ENCODE measurements at places on chromosomes 16 and 17.
A peak's percentile ranks its signal among the peaks of the same experiment; 100 is the strongest.

GRCh38 chr17:57084361-57084801 is 665 bp upstream of the AKAP1 start:
- DNase-seq = no peak

DNA sequence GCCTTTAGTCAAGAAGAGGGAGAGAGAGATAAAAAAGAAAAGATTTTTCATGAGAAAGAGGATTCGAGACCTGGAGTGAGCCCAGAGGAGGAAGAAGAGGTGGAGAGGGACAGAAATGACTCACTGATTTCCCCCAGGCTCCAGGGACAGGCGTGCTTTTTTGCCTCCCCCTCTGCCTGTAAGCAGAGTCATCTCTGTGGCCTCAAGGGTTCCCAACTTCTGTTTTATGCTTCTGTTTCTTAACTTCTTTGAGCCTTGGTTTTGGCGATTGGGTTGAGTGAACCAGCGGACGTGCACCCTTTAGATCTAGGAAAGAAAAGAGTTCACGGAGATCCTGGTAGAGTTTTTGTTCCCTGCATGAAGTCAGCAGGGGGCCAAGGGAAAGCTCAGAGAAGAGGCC is 147.9 kb upstream of the NOL11 start:
- DNase-seq = no peak

GRCh38 chr16:57110937-57111336 is 18.6 kb downstream of the CPNE2 start:
- no peak for DNase-seq

DNA sequence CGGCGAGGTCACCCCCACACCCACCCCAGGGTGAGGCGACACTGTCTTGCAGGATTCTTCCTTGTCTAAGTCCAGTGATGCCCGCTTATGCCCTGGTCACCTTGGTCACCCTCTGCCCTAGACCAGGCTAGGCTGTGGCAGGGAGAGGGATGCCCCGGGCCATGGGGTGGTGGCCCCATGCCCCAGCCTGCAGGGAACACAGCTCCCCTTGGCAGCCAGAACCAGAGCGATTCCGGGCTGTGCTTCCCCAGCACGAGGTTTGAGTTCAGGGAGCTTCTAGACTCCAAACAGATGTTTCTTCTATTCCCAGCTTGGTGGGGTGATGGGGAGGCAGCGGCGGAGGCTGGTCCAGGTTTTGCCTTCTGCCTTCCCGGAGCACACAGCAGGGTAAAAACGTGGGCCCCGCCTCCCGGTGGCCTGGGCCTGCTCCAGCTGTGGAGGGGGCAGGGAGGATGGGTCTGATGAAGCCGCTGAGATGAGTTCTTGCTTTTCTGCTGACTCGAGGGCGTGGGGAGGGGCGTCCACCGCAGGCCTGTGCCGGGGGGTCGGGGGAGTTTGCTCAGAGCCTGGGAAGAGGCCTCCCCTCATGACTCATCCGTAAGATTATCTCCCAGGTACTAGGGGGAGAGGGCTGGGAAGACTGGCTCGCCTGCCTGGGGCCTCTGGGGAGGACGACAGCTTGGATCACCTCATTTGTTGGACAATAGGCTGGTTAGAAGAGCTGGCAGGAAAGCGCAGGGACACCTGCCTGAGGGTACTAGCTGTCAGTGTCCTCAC is 15.4 kb downstream of the SMTNL2 start:
- no peak for DNase-seq

GRCh38 chr17:58120195-58120822 is 27.9 kb upstream of the OR4D1 start:
- no peak for DNase-seq

DNA sequence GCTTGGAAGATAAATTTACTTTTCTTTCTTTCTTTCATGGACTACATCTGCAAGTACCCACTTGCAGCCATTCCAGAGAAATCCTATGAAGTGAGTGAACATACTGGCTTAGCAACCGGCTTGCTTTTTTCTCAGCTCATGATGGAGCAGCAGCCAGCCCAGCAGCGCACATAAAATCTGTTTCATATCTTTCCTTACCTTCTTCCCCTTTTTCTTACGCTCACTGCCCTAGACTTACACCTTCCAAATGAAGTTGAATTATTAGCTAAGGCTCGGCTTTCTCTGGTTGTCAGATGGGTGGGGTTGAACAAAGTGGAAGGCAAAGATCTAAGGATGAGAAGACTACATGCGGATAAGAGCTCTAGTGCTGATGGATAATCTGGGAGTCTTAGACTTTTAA is 13.9 kb upstream of the ABCA8 start:
- no peak for DNase-seq

DNA sequence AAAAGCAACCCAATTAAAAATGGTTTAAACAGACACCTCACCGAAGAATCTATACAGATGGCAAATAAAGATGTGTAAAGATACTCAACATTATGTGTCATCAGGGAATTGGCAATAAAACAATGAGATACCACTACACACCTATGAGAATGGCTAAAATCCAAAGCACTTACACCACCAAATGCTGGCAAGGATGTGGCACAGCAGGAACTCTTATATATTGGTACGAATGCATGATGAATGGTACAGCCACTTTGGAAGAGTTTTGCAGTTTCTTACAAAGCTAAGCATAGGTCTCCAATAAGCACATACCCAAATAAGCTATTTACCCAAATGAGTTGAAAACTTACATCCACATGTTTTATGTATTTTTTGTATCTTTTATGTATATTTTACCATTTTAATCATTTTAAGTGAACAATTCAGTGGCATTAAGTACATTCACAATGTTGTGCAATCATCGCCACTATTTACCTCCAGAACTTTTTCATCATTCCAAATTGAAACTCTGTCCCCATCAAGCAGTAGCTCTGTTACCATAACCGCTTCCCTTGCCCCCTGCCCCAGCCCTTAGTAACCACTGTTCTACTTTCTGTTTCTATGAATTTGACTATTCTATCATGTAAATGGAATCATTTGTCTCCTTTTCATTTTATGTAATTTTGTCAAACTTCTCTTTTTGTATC is 6.7 kb upstream of the ALDH3A2 start:
- no peak for DNase-seq

DNA sequence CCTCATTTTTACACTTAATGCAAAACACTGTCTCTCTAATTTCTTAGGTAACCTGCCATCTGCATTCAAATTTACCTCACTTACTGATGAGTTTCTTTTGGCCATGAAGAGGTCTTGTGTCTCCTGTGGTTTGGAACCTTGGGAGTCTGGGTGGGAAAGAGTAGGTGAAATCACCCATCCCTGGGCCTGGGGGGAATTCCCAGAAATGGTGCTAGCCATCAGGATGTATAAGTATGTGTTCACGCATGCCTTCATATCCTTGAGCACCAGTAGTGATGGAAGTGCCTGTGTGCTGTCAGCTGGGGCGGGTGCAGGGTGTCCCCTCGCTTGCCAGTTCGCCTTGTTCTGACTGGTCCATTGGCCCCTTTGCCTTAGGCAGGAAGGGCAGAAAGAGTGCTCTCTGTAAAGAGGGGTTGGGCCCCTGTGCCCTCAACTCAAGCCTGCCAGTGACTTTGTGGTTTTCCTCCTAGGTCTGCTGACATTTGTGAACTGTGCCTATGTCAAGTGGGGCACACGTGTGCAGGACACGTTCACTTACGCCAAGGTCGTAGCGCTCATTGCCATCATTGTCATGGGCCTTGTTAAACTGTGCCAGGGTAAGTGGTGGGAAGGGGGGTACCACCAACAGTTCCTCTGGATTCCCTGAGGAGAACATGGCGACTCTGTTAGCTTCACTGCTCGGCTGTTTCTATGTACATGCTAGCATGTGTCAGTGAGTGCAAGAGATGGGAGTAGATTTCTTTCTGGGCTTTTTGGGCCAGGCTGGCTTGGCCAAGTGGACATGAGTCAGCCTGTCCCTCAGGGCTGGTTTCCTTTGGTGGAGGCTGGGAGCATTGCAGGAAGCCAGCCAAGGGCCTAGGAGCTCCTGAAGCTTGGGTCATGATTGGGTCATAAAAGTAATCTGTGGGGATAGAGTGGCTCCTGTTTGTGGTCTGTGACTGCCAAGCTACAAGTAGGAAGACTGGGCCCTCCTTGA is 23.2 kb downstream of the SLC7A6OS start:
- DNase-seq = peak; percentile 86

DNA sequence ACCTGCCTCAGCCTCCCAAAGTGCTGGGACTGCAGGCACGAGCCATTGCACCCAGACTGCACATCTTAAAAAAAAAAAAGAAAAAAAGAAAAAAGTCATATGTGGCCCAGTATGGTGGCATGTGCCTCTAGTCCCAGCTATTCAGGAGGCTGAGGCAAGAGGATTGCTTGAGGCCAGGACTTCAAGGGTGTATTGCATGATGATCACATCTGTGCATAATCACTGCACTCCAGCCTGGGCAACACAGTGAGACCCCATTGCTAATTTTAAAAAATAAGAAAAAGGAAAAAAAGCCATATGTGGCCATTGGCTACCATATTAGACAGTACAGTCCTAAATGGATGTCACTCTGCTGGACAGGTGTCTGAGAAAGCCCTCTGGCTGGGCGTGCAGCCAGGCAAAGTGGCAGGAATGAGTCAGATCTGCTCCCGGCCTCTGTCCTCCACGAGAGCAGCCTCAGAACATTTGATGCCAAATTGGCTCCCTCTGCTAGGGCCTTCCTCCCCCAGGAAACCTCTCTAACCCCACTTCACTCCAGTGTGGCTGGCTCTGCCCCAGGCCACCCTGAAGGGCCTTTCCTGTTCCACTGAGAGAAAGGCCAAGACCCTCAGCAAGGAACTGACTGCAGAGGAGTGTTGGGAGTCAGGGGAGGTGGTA is 14.7 kb downstream of the CA7 start:
- DNase-seq = peak; percentile 82

DNA sequence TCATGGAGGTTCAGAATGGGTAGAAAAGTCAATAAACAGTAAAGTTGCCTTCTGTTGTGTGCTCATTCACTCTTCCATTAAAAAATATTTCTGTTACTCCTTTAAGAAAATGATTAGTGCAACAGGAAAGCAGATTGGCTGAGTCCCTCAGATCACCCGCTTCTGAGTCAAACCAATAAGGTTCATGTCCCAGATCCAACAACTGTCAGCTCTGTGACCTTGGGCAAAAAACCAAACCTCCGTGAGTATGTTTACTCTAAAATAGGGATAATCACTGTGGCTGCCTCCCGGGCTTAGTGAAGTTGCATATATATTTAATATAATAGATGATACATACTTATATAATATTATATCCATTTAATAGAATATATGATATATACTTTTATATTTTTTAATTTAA is 698.5 kb upstream of the RBFOX1 start:
- no peak for DNase-seq

GRCh38 chr17:54956791-54957190 is 11.7 kb downstream of the COX11 start:
- DNase-seq = no peak

DNA sequence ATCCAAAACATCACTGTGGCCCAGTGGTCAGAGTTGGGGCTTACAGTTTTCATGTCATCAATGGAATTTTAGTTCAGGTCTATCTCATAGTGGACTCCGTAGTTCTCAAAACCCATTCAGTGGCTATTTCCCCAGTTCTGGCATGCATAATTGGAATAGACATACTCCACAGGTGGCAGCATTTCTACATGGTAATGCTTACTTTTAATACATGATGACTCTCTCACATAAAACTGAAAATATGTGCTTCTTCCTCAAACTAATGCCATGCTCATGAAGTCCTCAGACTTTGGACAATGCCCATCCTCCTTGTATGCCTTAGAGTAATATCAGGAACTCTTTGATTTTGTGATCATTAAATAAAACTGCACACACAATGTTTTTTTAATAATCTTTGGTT is 857.4 kb upstream of the GOT2 start:
- DNase-seq = no peak

DNA sequence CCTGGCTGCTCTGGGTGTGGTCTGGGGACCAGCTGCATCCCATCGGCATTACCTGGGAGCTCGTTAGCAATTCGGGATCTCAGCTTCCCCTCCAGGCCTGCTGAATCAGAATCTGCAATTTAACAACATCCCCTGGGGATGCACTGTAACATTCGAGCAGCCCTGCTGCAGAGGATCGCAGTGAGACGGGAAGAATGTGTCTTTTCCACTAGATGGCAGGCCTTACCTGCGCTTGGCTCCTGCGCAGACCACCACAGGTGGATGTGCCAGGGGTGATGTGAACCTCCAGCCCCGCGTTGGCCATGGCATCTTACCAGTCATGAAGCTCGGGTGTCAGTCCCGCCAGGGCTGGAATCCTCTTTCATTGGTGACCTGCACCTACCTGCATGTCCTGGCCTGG is 209.9 kb downstream of the PRKCB start:
- DNase-seq = no peak

DNA sequence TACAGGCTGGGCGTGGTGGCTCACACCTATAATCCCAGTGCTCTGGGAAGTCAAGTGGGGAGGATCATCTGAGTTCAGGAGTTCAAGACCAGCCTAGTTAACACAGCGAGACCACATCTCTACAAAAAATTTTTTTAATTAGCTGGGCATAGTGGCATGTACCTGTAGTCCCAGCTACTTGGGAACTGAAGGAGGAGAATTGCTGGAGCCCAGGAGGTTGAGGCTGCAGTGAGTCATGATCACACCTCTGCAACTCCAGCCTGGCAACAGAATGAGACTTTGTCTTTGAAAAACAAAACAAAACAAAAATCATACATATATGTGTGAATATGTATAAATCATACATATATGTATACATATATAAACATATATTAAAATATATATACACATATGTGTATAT is 54.1 kb upstream of the MARCHF10 start:
- DNase-seq = no peak

DNA sequence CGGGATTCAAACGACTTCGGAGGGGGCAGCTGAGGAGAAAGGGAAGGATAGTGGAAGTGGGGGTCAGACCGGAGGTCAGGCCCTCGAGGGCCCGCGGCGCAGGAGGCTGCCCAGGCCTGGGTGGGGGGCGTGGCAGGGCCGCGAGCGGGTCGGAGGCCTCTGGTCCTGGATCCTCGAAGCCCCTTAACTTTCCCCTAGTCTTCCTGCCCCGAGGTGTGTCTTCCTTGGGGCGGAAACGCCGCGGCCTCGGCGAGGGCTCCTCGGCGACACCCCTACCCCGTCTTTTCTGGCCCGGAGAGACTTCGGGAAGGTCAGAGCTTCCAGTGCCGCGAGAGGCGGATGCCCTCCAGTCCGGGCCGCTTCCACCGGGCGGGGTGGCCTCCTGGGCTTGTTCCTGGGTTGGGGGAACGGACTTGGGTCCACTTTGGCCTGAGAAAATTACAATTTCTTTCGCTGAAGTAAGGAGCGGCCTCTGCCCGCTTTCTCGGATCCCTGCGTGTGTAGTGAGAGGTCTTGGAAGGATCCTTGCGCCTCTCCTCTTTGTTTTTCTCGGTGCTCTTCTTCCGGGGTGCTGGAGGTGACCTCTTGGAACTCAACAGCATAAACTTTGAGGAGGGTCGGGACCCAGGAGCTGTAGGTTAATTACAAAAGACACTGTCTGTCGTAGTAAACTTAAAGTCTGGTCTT is 491 bp downstream of the IST1 start:
- peak; percentile 76 for DNase-seq

Measured in cardiac septum (tissue), 1 donor.